ENCODE measurements at places on chromosomes 16 and 17.

DNA sequence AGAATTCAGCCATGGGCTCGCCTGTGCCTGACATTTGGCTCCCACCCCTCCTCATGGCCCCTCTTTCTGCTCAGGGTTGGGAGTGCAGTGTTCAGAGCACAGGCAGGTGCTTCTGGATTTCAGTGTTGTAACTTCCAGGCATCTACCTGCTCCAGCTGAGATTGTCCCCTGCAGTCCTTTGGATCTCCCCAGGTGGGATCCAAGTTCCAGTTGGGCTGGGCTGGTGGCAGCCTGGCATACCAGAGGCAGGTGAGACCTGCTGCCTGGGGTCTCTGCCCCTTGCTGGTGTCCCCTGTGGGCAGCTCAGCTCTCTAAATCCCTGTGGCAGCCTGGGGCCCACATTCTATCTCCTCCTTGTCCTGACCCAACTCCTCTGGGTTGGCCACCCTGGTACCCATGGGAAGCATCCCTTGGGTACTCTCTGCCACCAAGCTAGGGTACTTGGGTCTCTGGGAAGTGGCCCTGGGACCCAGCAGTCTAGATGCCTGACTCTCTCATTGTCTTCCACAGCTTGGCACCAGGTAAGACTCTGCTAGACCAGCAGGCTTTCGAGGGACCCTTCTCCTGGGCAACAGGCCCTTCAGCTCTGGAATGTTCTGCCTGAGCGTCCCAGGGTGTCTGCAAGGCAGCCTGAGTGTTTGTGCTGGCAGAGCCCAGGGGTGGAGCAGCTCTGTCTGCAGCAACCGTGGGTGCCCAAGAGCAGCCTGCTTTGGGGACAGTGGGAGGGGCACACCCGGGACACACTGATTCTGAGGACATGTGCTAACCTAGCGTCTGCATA, 42.5 kb downstream of the DNAH17 start:
- DNase-seq: no peak

GRCh38 chr16:29876594-29877249, 13.7 kb upstream of the CDIPT start:
- peak; percentile 29 for DNase-seq

DNA sequence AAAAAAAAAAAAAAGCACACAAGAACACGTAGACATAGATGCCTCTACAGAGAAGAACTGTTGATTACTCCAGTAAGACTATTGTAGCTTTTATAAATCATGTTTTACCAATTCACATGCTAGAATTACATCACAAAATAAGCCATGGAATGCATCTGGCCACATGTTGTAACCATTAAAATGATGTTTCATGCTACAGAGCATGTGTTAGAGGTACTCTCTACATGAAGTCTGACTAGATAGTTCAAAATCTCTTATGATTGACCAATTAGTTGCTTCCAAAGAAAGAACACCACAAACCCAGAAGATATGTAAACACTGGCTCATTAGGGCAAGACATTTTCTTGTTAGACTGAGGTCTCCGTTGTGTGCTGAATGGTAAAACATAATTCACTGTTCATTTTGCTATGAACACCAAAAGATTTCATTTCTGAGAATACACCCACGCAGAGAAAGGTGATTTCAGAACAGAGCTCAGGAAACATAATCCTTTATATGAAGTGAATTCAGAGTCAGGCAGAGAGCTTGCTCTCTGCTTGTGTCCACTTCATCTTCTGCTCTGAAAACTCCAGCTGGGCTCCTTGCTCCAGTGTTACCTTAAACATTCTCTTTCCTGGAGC, 411.4 kb upstream of the SOX9 start:
- no peak for DNase-seq

- DNase-seq: no peak
These were observed 74.5 kb downstream of the MYH10 start for GRCh38 chr17:8556074-8556473.

GRCh38 chr16:81632392-81633146, 146.5 kb upstream of the PLCG2 start:
- DNase-seq: peak; percentile 71

DNA sequence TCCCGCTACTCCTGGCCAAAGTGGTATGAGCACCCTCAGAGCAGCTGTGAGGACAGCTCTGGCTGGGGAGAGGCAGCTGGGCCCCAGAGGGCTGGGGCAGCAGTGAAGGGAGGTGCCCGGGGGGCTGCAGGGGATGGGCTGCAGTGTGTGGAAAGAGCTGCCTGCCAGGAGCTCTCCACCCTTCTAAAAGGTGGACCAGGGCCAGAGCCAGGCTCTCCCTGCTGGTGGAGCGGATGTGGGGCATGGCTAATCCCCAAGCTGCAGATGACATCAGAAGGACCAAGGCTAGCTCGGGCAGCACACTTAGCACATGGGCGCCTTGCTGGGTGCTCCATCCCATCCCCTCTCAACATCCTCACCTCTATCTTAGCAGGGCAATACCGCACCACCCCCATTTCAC, 103.1 kb downstream of the SDK2 start:
- DNase-seq: no peak

DNA sequence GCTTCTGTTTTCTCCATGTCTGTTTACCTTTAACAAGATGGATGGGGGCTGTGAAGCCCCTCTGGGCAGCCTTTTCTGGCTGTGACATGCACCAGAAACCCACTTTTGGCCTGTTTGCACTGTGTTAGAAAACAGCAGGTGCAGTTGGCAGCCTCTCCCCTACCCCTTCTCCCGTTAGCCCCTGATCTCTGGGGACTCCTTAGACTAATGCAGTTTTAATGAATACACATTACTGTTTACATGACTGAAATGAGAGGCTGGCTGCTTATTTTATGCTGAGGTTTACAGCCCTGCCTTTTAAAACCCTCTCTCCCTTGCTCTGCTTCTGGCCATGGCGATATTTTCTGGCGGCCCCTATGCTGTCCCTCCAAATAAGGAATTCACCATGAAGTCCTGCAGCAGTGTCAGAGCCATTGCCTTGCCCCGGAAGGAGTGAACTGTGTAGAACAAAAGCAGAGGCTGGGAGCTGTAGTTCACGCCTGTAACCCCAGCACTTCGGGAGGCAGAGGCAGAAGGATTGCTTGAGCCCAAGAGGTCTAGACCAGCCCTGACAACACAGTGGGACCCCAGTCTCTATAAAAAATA, 79.3 kb downstream of the PRKCB start:
- no peak for DNase-seq

Data from activated CD4-positive, alpha-beta T cell treated with anti-CD3 and anti-CD28 coated beads, Interleukin-2, amount 50 U/mL, for 1 hour (primary cell).